Stimulated activated CD4-positive, alpha-beta T cell treated with anti-CD3 and anti-CD28 coated beads, Interleukin-1b, Interleukin-23, amount 100 ng/mL, for 4 hours (primary cell): ENCODE measurements at places on chromosomes 7 and 10.

- no peak for DNase-seq
These were observed 341.1 kb downstream of the FRMD4A start for GRCh38 chr10:13989616-13990015.

- no peak for DNase-seq
These were observed 536.5 kb upstream of the FOXK1 start for GRCh38 chr7:4145576-4145975.

DNA sequence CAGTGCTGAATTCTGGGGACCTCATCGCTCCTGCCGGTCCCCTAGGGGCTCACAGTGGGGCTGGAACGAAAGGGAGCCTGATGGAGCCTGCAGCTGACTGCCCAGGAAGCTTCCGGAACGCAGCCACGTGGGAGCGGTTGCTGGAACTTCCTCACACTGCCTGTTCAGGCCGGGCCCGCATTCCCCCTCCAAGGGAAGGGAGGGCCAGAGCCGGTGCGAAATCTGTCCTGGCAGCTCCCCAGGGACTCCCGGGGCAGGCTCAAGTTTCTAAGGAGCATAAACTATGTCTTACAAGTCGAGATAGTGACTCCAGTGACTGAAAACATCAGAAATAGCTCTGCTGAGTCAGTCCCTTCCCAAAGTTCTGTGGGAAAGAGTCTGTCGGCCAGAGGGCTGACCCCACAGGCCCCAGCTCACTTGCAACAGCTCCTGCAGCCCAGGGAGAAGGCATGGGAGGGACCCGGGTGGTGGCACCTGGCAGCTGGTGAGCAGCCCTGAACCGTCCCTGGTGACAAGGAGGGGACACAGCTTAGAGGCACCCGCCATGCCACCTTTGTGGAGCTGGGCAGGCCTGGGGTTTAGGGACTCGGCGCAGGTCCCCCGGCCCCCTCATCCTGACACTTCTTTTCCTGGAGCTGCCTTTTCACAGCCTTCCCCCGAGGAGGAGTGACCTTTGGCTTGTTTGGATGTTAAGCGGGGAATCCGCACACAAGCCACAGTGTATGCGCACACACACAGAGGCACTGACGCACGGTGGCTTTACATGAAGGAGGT, 47.6 kb downstream of the PDGFA start:
- no peak for DNase-seq

DNA sequence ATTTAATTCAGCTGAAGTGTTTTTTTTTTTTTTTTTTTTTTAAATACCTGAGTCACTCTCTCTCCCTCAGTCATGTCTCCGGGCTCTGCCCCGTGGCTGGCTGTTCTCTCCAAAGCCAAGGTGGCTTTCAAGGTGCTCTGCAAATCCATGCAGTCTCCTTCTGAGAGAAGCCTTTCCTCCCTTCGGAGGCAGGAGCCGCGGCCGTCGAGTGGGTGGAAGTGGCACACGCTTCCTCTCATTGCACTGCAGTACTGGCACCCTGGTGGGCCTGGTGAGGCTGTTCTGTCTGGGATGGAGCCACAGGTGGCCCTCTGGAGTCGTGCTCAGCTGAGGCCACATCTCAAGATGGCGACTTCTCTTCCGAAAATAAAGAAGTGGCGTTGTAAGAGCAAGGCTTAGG, 221.8 kb downstream of the GLRX3 start:
- no peak for DNase-seq

DNA sequence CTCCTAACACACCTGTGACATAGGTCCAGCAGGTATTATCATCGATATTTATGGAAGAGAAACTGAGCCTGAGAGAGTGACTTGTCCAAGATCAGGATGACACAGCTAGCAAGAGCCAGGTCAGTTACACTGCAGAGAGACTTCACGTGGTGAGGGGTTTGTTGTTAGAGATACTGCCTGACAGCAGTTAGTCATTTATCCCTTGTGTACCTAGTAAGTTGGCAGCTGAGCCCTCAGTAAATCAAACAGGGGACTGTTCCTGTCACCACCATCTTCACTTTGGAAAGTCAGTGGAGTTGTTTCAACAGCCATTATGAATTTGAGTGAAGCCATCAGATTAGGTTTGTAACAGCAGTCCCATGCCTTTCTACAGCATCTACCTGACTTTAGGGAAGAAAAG, 87.5 kb upstream of the GATA3 start:
- no peak for DNase-seq

- no peak for DNase-seq
These were observed 179.9 kb downstream of the SEMA3E start for GRCh38 chr7:83469076-83469475.

GRCh38 chr10:123848564-123849457, 42.8 kb downstream of the CPXM2 start:
- DNase-seq: no peak

GRCh38 chr10:121880895-121881294, 46.9 kb downstream of the ATE1 start:
- no peak for DNase-seq

DNA sequence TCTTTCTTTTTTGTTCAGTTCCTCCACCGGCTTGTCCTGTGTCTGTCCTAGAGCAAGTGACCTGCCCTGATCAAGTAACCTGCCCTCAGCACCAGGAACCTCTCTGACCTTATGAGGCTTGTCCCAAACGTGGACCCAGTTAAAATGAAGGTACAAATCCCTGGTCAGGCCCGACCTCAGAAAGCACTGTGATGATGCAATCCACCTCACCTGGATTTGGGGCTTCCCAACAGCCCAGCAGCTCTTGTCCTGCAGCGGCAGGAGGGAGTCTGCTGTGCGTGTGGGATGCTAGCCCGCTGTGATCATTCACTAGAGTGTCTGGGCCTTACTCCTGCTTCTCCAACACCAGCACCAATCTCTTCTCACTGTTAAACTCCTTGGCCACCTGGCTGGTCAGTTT, 11.2 kb downstream of the COL17A1 start:
- DNase-seq: no peak

DNA sequence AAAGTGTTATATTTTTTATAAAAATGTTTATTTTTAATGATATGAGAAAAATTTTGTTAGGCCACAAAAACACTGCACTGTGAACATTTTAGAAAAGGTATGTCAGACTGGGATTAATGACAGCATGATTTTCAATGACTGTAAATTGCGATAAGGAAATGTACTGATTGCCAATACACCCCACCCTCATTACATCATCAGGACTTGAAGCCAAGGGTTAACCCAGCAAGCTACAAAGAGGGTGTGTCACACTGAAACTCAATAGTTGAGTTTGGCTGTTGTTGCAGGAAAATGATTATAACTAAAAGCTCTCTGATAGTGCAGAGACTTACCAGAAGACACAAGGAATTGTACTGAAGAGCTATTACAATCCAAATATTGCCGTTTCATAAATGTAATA, 64.8 kb upstream of the CAPZA2 start:
- DNase-seq: no peak

GRCh38 chr7:149867762-149868622, 5.8 kb upstream of the ATP6V0E2 start:
- no peak for DNase-seq

- DNase-seq: no peak
These were observed 23.4 kb downstream of the PROSER2 start for GRCh38 chr10:11846542-11846941.

GRCh38 chr10:78316451-78316931, 282.8 kb downstream of the RPS24 start:
- DNase-seq: no peak

DNA sequence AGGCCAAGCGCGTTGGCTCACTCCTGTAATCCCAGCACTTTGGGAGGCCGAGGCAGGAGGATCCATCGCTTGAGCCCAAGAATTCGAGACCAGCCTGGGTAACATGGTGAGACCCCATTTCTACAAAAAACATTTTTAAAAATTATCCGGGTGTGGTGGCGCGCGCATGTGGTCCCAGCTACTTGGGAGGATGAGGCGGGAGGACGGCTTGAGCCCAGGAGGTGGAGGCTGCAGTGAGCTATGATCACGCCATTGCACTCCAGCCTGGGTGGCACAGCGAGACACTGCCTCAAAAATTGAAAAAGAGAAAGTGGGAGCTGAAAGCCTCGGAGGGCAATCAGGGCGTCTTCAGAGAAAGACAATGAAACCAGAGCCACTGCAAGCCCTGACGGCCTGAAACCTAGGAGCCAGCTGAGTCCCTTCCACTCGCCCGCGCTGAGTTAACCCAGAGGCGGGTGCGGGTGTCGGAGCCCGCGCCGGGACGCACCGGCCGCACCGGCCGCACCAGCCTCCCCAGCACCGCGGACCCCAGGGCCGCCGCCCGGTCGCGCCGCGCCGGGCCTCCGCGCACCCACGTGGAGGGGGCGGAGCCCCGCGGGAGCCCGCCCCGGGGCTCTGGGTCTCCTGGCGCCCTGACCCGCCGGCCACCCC, 22.4 kb downstream of the ZFAND2A start:
- DNase-seq: no peak

- DNase-seq: no peak
These were observed 107.0 kb upstream of the AKR1E2 start for GRCh38 chr10:4719036-4719435.

- DNase-seq: no peak
These were observed 28.2 kb upstream of the TPST1 start for GRCh38 chr7:66176914-66177313.

DNA sequence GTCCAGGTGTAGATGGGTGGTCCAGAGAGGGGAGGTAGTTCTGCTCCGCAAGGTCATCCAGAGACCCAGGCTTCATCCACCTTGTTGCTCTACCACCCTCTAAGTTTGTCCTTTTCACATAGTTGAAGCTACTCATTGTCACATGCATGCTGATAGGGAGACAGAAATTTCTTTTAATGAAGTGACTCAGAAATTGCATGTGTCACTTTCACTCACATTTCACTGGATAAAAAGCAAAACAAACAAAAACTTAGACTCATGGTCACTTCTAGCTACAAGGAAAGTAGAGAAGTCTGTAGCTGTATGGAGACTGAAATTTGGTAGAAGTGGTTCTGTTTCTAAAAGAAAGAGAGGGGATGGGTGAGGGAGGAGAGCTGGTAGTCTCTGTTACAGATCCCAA, 161.9 kb downstream of the SORCS3 start:
- DNase-seq: no peak

- DNase-seq: no peak
These were observed 31.0 kb upstream of the PWWP2B start for GRCh38 chr10:132366006-132366405.

GRCh38 chr7:39948375-39948955, 1.6 kb upstream of the CDK13 start:
- DNase-seq: no peak
